Glutamatergic neuron (in vitro differentiated cells): ENCODE measurements at places on chromosomes 3 and 15.

GRCh38 chr15:39919748-39920509 lies at the start of gene GPR176:
Gene GPR176 (minus strand): TSS chr15:39920266. CDS start chr15:39920026, 240 bp downstream.
- DNase-seq = peak; percentile 64

DNA sequence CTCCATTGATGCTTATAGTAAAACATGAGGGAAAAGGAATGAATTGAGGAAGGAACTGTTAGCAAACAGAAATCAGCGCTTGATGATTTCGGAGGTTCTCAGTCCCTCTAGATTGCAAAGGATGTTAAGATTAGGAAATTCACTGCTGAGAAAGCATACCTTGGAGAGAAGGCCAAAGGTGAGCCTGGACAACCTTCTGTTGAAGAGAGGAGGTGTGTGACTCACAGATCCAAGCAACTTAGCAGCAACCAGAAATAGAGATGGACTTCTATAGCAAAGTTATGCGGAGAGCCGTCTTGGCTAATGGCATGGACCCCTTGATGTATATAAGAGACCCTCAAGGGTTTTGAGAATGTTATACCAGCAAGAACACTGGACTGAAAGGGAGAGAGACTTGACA lies 114.3 kb downstream of the EEFSEC start:
- DNase-seq = no peak

DNA sequence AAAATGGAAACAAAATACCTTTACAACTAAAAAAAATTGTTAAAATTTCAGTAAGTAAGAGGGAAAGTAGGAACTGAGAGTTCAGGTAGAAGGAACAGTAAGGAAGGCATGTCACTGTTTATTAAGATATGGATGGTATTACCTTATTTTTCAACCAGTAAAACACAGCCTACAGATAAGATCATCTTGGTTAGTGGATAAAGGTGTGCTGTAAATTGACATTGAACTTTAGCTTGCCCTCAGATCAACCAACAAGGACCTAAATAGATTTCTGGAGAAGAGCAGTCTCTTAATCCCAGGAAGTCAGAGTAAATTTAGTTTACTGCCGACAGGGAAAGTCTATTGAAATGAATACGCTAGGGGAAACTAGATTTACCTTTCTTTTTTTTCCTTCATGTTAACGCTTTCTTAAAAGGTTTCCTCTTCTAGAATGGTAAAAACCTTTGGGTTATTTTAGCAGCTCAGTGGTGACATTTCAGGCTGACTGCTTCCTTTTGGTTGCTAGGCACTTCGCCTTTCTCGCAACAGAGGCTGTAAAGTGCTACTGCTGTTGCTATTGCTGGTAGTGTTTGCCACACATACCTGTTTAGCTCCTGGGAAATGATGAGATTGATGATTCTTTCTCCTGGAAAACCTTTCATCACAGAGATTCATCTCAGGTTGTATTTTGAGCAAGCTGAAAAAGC lies 12.9 kb downstream of the DZIP3 start:
- no peak for DNase-seq

GRCh38 chr15:65631503-65631902 lies 9.8 kb downstream of the SLC24A1 start:
- no peak for DNase-seq

GRCh38 chr3:98519351-98519750 lies 3.4 kb downstream of the CLDND1 start:
- no peak for DNase-seq

DNA sequence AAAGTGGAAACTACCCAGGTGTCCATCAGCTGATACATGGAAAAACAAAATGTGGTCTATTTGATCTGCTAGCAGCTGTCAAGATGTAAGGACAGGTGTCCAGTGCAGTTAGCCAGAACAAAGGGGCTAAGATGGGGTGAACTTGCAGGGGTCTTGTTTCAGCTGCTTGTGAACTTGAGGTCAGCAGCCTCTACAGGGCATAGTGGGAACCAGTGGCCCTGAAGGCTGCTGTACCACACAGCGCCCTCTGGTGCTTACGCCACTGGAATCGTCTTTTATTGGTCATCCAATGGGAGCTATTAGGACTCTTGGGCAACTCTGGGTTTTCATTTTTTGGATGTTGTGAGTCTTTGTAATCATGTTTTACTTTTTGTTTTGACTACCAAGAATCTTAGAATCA lies 62.2 kb upstream of the CTSH start:
- DNase-seq = peak; percentile 82

DNA sequence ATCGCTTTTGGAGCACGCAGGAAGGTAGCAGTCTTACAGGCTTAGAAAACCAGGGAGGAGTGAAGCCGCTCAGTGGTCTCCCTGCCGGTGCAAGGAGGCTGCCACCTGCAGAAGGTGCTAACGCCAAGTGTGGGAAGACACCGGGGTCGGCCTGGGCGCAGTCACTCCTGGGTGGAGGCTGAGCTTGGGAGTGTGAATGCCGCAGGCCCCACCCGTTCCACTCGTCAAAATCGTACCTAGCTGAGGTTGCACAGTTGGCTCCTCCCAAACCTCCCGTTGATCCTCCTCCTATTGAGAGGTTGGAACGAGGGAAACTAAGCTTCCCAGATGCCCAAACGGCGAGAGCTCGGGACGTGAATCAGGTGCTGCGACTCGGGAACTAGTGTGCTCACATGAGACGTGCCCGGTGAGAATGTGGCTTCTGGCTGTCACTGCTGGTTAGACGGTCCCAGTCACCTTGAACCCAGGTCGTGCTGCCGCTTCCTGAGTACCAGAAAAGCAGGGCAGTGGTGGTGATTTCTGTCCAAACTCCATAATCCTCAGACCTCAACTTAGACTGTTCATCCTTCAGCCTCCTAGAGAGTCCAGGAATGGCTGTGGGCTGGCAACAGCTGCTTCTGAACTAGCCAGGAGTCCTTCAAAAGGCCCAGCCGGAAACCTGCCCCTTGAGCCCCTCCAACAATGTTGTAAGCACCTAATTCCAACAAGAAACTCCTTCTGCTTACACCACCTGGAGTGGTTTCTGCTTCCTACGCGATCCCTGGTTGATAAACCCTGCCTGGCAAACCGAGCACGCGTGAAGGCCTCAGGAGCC lies 156.0 kb downstream of the XXYLT1 start:
- no peak for DNase-seq

GRCh38 chr3:59480486-59480995 lies 430.7 kb upstream of the CFAP20DC start:
- DNase-seq = no peak

GRCh38 chr3:30616347-30617027 lies 10.1 kb downstream of the TGFBR2 start:
- DNase-seq = no peak

DNA sequence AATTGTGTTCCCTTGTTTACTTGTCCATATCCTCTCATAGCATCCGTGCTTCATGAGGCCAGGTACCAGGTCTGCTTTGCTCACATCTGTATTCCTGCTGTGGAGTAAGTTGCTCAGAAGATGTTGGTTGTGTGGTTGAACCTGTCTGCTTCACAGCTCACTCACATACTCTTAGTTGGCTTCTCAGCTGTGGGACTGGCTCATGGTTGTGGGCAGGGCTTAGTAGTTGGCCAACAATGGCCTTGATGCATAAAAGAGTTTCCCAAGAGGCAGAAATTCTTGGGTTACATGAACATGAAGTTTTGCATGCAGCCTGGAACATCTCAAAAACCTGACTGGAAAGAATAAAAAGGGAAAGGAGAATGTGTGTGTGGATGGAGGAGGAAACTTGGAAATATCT lies 17.0 kb downstream of the CELF6 start:
- DNase-seq = no peak

DNA sequence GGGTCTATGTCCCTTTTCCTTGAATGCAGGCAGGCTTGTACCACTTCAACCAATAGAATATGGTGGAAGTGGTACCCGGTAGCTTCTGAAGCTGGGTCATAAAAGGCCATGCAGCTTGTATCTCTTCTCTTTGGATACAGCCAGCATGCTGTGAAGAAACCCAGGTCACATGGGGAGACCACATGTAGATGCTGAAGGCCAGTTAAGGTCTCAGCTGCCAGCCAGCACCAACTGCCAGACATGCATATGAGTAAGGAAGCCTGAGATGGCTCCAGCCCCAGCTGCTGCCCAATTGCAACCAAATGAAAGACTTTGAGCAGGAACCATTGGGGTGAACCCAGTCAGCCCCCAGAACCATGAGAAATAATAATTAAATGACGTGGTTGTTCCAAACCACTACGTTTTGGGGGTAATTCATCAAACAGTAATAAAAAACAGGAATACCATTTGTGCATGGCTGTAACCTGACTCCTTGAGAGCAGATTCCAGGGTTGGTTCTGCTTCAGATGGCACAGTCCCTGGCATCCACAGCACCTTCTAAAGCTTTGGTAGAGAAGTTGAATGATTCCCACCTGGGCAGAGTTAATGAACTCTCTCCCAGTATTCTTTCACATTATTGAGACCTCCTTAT lies 3.8 kb downstream of the RBP2 start:
- DNase-seq = no peak

GRCh38 chr3:147412917-147413685 lies 3.9 kb downstream of the ZIC1 start:
- no peak for DNase-seq

GRCh38 chr3:175659670-175660350 lies 800.7 kb downstream of the NAALADL2 start:
- no peak for DNase-seq

DNA sequence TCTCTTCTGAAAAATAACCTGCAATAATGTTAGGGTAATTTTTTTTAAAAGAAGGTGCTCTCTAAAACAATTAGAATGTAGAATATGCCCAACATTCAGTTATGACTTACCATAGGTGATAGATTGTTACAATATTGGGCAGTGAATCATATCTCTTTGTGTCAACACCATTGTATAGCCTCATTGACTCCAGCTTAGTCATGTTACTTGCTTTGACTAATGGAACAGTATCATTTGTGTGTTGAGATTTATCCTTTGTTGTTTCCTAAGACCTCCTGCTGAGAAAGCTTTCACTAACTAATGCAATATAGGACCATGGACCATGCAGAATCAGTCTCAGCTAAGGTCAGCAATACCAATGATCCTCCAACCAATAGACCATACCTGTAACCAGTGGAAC lies 1106.4 kb downstream of the SI start:
- DNase-seq = no peak

DNA sequence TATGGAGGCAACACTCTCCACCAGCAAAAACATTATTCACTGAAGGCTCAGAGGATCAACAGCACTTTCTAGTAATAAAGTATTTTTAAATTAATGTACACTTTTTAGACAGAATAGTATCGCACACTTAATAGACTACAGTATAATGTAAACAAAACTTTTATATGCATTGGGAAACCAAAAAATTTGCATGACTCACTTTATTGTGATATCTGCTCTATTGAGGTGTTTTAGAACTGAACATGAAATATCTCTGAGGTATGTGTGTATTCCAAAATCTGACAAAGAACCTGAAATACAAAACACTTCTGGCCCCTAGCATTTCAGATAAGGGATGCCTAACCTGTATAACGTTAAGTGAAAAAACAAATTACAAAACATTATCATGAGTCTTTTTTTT lies 99.7 kb downstream of the PRICKLE2 start:
- DNase-seq = no peak

- DNase-seq = no peak
Measured at GRCh38 chr15:33067456-33067855, 127.1 kb downstream of the FMN1 start.

GRCh38 chr3:99741588-99741987 lies 76.1 kb upstream of the CMSS1 start:
- DNase-seq = no peak

DNA sequence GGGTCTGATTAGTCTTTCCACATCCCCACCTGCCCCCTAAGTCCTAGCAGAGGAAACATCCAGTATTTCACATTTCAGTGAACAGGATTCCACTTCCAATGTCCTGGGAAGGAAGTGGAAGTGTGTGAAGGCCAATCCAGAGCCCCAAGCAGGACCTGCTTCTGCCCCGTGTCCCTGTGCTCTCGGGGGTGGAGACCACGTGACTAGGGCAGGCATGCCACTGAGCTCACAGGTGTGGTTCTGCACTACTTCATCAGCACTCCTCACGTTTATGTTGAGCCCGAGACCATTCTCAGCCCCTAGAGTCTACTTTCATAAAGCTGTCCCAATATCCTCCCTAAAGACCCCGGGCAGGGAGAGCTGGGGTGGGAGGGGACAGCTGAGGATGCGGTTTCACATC lies 84.3 kb downstream of the RAB11A start:
- DNase-seq = no peak

- DNase-seq = no peak
Measured at GRCh38 chr15:94004697-94005096, 226.7 kb upstream of the MCTP2 start.

GRCh38 chr15:59886441-59886840 lies 117.7 kb upstream of the FOXB1 start:
- DNase-seq = no peak

- DNase-seq = no peak
Measured at GRCh38 chr3:131645638-131646037, 142.9 kb upstream of the MRPL3 start.

DNA sequence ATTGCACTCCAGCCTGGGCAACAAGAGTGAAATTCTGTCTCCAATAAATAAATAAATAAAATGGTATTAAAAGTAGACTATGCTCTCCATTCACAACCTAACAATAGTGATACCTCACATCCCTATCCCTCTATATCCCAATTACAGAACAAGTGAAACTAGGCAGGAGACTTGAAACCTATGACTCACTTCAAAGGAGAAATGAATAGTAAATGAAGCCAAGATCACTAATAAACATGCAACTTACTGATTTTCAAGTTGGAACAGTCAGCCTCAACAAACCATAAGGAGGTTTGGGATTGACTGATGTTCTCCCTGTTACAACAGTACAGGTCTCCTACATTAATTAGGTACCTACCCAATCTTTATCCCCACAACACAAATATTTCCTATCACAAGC lies 103.4 kb downstream of the GSK3B start:
- no peak for DNase-seq

DNA sequence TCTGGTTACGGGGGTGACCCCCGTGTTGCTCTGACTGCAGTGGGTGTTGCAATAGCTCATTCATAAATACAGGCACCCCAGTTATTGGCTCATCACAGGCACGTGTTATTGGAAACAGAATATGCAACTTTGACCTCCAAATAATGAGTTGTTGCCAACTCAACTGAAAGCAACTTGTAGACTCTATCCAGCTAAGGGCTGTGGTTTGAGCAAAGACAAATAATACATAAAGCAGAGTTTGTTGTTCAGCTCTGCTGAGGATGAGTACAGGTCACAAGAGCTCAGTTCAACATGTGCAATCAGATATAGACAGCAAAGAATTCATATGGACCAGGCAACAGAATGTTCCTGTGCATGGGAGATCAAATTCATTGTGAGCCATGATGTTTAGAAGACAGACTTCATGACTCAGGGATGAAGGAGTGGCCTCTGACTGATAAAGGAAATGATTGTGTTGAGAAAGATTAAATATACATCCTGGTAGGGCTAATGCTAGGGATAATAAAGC lies 87.6 kb upstream of the LRIG1 start:
- DNase-seq = no peak

- no peak for DNase-seq
Measured at GRCh38 chr15:42749266-42749665, 12.3 kb upstream of the CDAN1 start.
